ENCODE measurements at places on chromosomes 1 and 21. TPM values are rescaled to one million over a fixed set of nuclear protein-coding genes. Genes with fewer than 3 reads are reported as not detected.

BRINP2 gene
- 0.17 TPM for total RNA-seq

RAD54L gene
- 11.8 TPM for total RNA-seq

SOX13 gene
- 13.5 TPM for total RNA-seq

HES3 gene
- total RNA-seq: not detected

TSPEAR gene
- not detected for total RNA-seq

KRTAP10-2 gene
- total RNA-seq: not detected

CPLANE2 gene
- 3.7 TPM for total RNA-seq

CFAP57 gene
- total RNA-seq: 0.43 TPM

C1orf87 gene
- not detected for total RNA-seq

VWA1 gene
- total RNA-seq: 18.3 TPM

CCT3 gene
- total RNA-seq: 400 TPM

CRNN gene
- not detected for total RNA-seq

CD247 gene
- total RNA-seq: 0.07 TPM

Measured in A549 treated with CORT108297 at 1 μM for 4 hours (cell line).